ENCODE measurements at places on chromosomes 13 and 19.

DNA sequence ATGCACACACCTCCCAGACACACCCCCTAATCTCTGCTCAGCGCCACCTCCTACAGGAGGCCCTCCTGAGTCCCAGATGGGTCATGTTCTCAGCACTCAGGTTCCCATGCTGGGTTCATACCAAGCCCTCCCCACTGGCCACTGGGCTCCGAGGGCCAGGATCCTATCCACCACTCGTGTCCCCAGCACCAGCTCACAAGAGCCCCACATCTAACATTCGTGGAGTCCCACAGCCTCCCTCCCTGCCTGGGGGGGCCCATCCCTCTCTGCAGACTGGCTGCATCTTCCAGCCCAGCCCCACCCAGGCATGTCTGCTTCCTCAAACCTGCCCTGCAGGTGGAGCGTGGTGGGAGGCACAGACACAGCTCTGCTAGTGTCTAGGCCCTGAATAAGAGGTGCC lies 227.4 kb downstream of the TUBA3C start:
- DNase-seq = no peak

DNA sequence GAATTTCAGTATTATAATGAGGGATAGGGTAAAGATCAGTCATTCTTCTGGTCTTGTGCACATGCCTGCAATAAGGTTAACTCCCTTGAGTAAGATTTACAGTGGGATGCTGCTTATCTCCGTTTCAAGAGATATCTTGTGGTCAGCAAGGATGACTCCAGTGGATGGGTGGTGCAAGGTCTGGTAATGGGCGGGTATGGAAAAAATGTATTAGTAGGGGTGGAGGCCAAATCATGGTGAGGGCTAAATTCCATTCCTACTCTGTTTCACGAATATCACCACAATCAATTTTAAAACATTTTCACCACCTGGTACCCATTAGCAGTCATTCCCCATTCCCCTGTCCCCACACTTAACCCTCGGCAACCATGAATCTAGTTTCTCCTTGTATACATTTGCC lies 40.6 kb downstream of the CCDC122 start:
- no peak for DNase-seq

DNA sequence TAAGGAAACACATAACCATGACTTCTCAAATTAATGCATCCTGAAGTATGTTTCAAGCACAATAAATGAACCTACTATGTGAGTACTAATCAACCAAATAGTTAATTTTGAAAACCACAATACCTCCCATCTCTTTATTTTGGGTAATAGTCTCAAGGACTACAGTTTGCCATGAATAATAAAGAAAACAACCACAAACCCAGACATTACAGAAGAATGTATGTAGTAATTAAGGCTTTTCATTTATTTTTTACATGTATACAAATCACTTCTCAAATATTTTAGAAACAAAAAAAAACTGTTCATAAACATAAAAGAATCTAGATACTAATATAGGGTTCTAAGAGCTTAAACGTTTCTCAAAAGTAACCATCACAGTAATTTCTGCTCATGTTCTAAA lies 6.8 kb downstream of the KATNAL1 start:
- DNase-seq = no peak

DNA sequence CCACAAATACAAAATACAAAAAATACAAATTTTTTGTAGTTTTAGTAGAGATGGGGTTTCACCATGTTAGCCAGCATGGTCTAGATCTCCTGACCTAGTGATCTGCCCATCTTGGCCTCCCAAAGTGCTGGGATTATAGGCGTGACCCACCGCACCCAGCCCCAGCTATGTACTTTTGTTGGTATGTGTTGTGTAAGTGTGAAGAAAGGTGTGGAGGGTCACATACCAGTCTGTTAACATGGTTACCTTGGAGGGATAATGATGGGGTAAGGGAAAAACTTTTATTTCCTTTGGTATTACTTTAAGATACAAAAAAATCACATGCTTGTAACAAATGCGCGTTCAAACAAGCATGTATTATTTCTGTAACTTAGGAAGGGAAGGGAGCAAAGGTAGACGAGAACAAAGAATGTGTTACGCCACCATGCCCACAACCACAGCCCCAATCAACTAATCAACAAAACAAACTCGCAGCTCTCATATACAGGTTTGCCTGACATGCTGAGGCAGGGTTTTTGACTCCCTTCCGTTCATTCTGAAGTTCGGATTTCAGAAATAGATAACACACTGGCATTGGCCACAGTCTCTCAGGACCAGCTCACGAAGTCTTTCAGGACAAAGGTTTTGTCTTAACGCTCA lies 13.5 kb upstream of the VWA8 start:
- no peak for DNase-seq

DNA sequence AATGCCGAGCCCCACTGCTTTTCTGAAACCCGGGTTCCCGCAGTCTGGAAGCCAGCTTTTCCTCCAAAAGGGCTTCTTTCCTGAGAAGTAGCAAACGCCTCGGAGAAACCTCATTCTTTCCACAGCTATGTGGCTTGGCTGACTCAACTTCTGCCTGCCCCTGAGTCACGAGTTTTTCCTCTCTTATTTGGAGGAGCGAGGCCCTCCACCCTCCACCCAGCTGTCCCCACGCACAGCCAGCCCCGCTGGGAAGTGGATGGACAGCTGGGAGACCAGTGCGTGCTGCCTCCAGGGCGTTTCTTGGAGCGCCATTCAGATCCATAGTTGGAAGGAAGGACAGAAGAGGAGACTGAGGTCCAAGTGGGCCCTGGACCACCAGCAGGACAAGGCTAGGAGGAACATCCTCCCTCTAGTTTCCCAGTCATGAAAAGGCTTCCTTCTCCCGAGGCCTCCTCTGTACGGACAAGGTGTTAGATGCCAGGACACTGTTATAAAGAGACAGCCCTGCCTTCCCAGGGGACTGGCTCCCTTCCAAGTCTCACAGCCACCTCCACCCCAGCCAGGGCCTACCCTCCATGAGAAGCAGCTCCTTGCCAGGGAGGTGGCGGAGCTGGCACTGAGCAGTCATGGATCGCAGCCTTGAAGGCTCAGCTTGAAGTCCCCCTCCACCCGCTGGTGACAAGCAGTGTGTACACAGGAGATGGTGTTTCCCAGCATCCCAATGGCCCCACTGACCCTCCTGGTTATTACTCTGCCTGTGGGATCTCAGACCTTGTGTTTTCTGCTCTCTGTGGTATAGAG lies 2.5 kb upstream of the PLEKHF1 start:
- no peak for DNase-seq

DNA sequence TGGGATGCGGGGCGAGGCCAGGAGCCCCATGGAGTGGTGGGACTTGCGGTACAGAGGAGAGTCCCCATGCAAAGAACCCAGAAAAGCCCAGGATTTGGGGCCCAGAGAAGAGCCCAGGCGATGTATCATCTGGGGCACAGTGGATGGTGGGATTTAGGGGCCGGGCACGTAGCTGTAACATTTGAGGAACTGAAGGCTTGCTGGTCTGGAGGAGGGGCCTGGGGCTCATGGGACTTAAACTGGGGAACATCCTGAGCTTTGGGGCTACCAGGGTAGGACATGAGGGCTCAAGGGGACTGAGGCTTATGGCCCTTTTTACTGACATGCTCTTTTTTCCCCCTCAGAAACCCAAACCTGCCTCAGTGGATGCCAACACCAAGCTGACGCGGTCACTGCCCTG lies 13.5 kb downstream of the MED25 start:
- no peak for DNase-seq

GRCh38 chr19:10882108-10882457 lies 10.7 kb downstream of the CARM1 start:
- no peak for DNase-seq

- no peak for DNase-seq
Observed at GRCh38 chr13:104204177-104204576, 1138.0 kb upstream of the SLC10A2 start.

GRCh38 chr19:45864629-45865082 lies 530 bp downstream of the FOXA3 start:
- peak; percentile 44 for DNase-seq

DNA sequence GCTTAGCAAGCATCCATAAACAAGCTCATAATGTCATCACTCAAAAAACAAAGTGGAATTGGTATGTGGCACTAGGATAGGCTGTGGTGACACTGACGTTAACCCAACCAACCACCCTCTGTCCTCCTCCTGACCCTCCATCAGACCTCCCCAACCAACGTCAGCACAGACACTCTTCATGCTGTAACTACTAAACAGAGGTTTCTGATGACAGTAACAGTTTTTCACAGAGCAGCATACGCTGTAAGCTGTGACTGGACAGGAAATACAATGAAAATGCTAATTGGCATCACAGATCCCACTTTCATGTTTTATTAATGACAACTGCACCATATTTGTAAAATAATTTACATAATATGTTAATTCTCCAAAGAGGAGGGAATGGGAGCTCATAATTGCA lies 238.0 kb downstream of the IRS2 start:
- DNase-seq = no peak

DNA sequence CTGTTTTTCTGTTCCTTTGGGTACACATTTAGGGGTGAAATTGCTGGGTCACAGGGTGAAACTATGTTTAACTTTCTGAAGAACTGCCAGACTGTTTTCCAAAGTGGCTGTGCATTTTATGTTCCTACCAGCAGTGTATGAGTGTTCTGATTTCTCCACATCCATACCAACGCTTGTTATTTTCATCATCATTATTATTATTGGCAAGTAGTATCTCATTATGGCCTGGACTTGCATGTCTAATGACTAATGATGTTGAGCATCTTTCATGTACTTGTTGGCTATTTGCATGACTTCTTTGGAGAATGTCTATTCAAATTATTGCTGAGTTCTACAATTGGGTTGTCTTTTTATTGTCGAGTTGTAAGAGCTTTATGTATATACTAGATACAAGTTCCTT lies 321.8 kb upstream of the HTR2A start:
- no peak for DNase-seq

- DNase-seq = no peak
Observed at GRCh38 chr13:98506322-98506721, 70.6 kb downstream of the STK24 start.

Data from H1 (cell line).